ENCODE measurements at places on chromosomes 1 and 21.

DNA sequence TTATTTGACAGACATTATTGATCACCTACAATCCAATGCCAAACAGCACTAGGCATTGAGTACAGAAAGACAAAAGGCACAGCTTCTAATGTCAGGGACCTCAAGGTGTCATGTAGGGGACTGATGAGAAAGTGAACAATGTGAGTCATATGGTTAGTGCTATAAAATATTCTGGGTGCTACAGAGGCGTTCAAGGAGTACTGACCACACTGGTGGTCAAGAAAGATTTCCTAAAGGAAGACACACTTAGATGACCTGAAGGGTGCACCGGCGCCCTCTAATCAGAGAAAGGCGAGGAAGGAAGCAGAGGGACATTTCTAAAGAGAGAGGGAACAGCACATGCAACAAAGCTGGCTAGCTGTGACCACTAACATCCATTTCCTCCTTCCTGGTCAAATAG, 64.9 kb upstream of the F3 start:
- no peak for DNase-seq

DNA sequence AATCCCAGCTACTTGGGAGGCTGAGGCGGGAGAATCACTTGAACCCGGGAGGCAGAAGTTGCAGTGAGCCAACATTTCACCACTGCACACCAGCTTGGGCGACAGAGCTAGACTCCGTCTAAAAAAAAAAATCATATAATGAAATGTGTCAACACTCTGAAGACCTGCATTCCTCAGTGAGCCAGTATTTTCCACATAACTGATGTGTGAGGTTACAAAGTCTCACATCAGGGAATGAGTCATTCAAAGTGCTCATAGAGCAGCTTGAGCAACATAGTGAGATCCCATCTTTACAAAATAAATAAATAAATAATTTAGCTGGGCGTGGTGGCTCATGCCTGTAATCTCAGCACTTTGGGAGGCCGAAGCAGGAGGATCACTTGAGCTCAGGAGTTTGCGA, 65.5 kb downstream of the CASZ1 start:
- no peak for DNase-seq

GRCh38 chr1:5351366-5351765, 640.9 kb downstream of the NPHP4 start:
- no peak for DNase-seq

DNA sequence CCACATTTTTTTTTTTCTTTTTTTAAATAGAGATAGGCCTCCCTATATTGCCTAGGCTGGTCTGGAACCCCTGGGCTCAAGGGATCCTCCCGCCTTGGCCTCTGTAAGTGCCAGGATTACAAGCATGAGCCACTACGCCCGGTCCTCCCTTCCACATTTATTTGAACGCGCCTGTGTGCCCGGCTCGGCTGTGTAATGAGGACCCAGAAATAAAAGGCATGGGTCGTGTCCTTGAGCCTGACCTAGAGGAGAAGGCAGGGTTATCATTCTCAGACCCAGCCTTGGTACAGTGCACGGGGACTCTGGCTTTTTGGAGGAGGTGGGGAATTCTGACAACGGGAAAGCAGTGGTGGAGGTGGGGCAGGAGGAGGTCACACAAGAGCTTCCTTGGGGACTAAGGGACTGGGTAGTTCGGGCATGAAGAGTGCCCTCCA, 841 bp downstream of the CENPF start:
- DNase-seq = no peak

DNA sequence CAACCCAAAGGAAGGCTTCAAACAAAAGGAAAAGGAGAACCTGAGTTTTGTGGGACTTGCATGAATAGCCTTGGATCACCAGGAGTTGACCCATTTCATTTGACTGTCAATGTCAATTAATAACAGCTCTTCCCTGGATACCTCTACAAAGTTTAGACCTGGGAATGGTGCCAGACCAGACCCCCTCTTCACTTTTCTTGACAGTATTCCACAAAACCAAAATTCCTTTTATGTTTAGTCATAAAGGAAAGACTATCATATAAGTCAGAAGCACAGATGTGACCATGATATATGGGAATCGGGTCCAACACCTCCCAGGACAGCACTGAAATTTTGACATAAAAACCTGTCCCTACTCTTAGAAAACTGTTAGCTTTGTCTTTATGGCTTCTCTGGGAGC, 191.8 kb downstream of the LYPLAL1 start:
- no peak for DNase-seq

DNA sequence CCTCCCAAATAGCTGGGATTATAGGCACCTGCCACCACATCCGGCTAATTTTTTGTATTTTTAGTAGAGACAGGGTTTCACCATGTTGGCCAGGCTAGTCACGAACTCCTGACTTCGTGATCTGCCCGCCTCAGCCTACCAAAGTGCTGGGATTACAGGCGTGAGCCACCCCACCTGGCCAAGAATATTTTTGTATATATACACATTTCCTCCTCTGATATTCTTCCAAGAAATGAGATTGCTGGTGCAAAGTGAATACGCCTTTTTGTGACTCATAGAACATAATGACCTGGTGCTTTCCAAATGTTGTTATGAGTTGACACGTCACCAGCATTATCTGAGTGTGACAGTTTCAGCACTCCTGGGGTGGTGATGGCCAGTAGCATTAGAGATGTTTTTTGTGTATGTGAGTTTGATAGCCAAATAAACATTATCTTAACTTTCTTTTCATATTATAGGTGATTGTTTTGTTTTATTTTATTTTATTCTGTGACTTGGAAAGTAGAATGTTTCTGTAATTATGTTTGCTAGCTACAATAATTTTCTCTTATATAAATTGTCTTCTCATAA, 54.9 kb downstream of the KCNK1 start:
- DNase-seq = no peak

DNA sequence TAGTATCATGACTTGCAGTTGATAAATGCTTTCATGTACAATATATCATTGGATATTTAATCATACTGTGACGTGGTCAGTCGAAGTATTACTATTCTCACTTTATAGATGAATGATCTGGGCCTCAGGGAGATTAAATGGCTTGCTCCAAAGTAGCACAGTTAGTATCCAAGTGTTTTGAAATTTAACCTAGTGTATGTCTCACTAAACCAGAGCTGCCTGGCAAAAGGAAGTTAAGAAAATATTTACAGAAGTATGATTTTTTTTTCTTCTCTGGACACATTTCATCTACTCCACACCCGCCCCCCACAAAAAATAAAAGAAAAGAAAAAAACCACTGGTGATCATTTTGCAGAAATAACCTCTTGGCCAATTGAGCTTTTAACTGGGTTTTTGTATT, 71.9 kb upstream of the CXADR start:
- no peak for DNase-seq

GRCh38 chr1:214500340-214501055, 50.9 kb downstream of the PTPN14 start:
- no peak for DNase-seq

DNA sequence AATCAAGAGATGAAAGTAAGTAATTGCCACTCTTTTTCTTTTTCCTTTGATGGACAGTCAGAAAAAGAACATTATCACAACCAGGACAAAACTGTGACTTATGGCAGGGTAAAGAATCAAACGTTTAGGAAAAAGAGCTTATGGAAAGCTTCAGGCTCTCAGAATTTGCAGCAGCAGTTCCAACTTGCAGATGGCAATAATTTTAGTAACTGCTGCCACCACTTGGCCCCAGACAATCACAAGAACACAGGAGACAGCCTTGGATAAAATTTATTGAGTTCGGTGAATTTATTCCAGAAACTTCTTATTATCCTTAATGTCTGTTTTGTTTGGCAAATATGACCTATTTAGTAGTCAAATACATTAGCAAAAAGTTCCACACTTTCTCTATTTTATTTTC, 804.4 kb downstream of the BRINP3 start:
- no peak for DNase-seq

DNA sequence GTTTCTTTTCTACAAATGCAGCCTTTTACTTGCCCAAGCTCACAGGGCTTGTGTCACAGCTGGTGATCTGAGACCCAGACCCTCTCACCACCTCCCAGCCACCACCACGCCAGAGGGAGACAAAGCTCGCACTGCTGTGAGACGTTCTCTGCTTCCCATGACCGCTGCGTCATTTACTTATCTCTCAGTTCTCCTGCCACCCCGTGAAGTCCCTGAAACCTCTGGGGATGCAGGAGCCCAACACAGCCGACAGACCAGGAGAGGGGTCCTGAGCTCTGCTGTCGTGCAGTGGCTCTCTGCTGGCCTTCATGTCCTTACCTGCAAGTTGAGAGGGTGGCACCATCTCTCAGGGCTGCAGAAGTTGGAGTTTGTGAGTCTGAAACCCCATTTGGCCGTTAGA, 77.7 kb downstream of the SLC16A1 start:
- no peak for DNase-seq

DNA sequence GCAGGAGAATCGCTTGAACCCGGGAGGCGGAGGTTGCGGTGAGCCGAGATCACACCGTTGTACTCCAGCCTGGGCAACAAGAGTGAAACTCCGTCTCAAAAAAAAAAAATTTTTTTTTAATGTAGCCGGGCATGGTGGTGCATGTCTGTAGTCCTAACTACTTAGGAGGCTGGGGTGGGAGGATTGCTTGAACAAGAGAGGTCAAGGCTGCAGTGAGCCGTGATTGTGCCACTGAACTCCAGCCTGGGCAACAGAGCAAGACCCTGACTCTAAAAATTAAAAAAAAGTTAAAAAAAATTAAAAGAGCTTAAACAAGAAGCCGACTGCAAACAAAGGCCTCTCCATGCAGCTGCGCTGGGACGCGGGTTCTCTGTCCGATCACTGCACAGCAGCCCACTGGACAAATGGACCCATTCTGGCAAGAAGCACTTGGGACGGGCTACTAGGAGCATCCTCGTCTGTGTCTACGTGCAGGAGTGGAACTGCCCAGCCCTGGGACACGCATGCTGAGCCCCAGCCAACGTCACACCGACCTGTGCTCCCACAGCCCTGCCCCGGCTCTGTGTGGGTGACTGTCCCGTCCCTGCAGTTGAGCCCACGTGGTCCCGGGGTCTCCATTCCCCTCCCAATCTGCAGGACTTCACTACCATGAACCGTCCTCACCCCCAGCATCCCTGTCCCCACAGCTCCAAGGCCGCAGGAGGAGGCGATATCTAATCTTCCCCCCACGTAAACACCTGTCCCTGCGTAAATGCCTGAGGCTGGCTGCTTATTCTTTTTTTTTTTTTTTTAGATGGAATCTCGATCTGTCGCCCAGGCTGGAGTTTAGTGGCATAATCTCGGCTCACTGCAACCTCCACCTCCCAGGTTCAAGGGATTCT, 12.3 kb downstream of the SLC35E2B start:
- no peak for DNase-seq

DNA sequence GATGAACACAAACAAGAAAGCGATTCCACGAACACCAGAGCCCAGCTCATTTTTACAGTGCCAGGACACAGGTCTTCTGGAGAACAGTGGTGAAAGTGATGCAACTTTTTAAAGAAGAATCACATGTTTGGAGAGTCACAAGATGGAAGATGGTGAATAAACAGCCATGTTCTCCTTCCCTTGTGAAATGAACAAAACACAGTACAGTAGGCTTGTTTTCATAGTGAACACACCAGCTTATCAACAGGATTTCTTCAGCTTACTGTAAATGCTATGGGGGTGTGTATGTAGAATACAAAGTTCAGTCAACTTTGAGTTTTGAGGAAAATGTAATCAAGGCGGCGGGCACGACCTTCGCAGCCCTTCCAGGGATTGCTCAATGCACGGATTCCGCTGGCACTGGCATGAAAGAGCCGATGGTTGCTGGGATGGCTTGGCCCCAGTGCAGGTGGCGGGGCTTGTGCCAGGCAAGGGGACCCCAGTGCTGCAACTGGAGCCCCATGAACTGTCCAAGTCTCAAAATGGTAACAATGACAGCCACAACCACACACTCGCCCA, 9.7 kb downstream of the TMPRSS3 start:
- DNase-seq = no peak

- no peak for DNase-seq
Observed at GRCh38 chr1:160116283-160117147, 956 bp downstream of the ATP1A2 start.

DNA sequence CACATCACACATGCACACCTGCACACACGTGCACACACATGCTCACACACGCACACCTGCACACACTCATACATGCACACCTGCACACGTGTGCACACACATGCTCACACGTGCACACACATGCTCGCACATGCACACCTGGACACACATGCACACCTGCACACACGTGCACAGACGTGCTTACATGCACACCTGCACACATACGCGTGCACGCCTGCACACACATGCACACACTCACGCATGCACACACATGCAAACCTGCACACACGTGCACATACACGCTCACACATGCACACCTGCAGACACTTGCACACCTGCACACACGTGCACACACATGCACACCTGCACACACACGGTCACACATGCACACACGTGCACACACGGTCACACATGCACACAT, 32.6 kb downstream of the CFAP74 start:
- DNase-seq = no peak

GRCh38 chr1:27018316-27018715, 5.7 kb upstream of the TENT5B start:
- no peak for DNase-seq

GRCh38 chr1:229870381-229870780, 196.7 kb upstream of the GALNT2 start:
- DNase-seq = no peak

DNA sequence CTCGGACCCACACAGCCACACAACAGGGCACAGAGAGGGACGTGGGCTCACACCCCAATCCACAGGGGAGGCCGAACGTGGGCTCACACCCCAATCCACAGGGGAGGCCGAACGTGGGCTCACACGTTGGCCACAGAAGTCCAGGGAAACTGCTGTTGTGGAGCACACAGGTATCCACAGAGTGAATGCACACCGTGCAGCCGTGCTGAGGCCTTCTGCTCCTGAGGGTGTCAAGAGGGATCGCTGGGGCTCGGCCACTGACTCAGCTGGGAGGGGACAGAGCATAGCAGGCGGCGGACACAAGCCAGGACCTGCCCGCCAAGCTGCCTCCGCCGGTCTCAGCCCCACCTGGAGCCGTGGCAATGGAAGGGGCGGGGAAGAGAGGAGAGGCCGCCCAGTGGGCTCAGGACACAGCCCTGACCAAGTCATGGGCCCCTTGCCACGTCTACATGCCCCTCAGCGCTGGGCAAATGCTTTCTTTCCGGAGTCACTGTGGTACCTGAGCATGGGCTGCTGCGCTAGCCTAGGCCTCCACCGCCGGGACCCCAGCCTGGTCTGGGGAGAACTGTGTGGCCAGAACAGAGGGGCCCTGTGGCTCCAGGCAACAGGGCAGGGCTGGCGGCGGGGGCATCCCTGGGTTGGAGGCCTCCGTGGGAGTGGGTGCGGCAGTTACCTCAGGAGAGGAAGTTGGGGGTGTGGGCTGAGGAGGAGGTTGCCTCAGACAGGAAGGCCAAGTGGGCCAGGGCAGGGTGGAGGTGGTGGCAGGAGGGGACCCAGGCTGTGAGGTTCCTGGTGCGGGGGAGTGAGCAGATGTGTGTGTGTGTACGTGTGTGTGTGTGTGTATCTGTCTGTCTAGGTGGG, 1.2 kb downstream of the SYTL1 start:
- DNase-seq = peak; percentile 91

All from bone marrow (tissue), 2 donors.